ENCODE measurements at places on chromosomes 5 and 9.

GRCh38 chr5:67182301-67182790, 14.3 kb downstream of the CD180 start:
- DNase-seq, result no peak

GRCh38 chr5:102802708-102803458, 47.8 kb downstream of the PAM start:
- no peak for DNase-seq

GRCh38 chr5:5558102-5558501, 135.6 kb downstream of the ICE1 start:
- DNase-seq, result no peak

- DNase-seq, result no peak
Measured at GRCh38 chr5:96657068-96657467, 5.1 kb upstream of the CAST start.

- DNase-seq, result no peak
Measured at GRCh38 chr5:119070578-119070827, 384 bp upstream of the DMXL1 start.

DNA sequence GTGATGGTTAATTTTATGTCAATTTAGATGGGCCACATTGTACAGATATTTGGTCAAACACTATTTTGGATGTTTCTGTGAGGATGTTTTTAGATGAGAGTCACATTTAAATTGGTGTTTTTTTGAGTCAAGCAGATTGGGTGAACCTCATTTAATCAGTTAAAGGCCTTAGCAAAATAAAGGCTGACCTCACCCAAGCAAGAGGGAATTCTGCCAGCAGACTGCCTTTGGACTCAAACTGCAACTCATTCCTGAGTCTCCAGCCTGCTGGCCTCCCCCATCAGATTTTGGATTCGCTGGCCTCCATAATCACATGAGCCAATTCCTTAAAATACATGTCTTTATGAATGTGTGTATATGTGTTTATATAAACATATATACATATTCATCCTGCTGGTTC, 282.7 kb upstream of the POU5F2 start:
- no peak for DNase-seq

GRCh38 chr5:143677403-143677802, 134.6 kb upstream of the HMHB1 start:
- DNase-seq, result no peak

DNA sequence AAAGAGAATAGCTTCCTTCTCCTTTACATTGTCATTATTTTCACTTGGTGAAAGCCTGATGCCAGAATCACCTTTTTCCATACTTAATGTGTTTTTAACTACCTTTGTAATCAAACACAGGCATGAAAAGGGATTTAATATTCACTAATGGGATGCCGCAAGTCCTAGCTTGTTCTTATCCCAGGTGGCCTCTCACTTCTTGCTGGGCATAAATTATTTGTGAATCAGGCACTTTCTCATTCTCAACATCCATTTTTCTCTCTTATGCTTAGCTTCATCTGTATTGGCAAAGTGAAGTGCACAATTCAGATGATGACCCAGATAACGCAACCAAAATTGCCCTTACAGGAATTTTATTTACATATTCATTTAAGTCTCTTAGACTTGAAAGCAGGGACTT, 10.9 kb downstream of the ACTL7B start:
- no peak for DNase-seq

GRCh38 chr9:105539452-105539851, 18.5 kb upstream of the FKTN start:
- DNase-seq, result no peak

DNA sequence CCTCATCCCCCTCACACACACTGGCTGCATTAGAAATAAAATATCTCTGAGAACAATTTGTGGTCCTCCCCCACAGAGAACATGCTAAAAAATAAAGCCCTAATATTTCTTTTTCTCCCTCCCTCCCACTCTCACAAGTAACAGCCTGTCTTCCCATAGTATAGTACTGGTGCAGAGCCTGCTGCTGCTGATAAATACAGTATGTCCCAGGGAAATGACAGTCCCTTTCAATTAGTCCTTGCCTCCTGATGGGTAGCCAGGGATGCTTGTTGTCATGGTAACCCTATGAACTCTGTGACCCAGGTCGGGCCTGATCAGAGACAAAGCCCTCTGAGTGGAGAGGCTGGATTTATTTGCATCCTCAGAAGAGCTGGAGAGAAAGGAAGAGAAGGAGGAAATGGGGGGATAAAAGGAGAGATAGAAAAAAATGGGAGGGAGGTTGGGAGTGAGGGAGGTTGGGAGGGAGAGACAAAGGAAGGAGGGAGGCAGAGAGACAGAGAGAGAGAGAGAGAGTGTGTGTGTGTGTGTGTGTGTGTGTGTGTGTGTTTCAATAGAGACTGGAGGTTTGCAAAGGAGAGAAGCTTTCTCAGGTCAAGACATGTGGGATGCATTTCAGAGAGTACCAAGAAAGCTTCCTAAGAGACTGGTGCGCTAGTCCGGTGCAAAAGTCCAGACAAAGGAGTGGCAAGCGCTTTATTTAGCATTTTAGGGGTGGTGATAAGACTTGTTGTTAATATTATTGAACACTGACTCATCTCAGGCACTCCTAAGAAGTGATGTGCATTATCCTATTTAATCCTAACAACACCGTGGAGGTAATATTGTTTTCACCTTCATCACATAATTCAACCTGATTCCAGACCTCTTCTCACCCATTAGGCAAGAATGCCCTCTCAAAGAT, 260.8 kb downstream of the FAM114A2 start:
- DNase-seq, result no peak

GRCh38 chr5:65721050-65721719, 724 bp downstream of the SGTB start:
- no peak for DNase-seq

DNA sequence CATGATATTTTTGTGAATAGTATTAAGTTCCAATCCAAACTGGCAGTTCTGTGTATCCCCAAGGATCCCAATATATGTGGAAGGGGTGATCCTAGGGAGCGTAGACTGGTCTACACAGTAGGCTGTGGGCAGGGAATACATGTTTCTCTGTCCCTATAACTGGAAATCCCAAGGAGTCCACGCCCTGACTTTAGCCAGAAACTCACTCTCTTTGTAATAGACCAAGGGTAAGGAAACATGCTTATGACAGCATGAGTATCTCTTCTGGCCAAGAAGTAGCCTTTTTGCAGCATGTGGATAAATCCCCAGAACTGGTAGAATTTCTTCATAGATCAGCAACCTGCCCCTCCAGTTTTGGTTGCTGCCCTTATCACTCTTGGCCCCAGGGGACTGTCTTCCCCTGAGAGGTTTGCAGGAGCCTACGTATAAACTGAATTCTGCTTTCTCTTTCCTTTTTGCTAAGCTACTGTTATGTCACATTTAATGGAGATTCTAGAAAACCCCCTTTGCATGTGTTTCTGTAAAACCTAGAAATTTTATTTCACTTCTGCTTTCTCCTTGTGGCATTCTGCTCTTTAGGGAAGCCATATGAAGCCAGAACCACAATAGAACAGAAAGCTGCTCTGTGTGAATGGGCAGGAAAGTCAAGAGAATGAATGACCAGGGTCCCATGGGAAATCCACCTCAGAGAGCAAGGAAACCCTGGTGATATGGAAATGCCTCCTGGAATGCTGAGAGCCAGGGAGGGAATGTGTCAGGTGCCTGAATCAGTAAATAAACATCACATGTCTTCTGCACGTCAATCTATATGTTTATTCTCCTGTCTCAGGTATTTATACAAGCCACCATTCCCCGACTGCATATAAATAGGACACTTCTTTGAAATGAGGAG, 3.5 kb downstream of the IFNA2 start:
- no peak for DNase-seq

DNA sequence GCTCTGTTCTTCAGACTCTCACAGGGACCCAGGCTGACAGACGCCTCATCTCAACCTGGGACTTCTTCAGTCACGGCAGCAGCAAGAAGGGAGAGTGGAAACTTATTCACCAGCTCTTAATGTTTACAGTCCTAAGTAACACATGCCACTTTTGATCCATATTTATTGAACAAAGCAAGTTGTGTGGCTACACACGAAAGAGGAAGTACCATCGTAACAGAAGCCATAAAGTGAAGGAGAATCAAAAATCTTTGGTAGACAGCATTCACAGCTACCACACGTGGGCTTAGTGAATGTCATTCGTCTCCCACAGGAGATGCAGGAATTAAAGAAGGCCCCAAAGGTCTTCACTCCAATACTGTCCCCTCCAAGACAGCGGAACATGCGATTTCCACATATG, 582.6 kb downstream of the CETN3 start:
- DNase-seq, result no peak

GRCh38 chr9:109238125-109238524, 71.1 kb upstream of the FRRS1L start:
- DNase-seq, result no peak

DNA sequence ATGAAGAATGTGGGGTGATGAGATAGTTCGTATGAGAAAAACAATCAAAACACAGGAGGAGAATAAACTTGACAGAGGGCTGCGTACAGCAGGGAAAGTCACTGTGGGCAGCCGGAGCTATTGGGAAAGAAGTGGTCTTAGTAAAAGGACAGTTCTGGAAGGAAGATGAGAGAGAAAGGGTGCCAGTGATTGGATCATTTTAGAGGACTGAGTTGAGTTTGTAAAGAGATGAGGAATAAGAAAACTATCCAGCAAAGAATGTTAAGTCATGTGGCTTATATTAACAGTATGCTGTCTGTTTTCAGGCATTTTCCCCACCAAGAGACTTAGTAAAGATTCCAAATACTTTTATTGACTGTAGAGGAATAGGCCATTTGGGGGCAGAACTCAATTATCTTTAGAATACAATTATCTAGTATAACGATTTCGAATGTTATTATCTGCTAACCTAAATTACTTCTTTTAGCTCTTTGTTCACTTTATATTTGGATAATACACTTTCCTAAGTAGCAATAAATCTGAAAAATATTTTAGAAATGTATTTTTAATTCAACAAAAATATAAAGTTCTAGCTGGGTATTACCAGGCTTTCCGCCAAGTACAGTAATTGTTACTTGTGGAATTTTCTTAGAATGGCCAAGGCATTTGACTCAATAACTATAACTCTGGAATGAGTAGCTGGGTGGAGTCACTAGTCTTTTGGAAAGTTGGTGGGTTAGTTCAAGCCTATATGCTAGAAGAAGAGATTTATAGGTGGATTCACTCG, 15.5 kb upstream of the LOX start:
- no peak for DNase-seq

- DNase-seq, result no peak
Measured at GRCh38 chr5:1020452-1020961, 11.9 kb downstream of the NKD2 start.

DNA sequence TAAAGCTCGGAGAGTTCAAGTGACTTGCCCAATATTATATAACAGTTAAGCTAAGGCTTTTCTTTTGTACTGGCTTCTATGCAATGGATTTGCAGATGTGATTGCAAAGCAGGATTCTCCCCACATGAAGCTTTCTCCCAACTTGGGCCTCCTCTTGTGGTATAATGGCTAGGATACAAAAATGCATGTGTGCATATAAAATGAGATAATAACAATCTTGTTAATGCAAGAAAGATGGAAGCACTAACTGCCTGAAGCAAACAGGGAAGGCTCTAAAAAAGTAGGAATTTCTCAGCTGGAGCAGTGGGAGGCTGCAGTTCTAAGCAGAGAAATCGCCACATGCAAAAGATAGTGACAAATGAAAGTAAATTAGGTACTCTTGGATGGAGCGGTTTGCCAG, 444.2 kb upstream of the RIOK2 start:
- no peak for DNase-seq

DNA sequence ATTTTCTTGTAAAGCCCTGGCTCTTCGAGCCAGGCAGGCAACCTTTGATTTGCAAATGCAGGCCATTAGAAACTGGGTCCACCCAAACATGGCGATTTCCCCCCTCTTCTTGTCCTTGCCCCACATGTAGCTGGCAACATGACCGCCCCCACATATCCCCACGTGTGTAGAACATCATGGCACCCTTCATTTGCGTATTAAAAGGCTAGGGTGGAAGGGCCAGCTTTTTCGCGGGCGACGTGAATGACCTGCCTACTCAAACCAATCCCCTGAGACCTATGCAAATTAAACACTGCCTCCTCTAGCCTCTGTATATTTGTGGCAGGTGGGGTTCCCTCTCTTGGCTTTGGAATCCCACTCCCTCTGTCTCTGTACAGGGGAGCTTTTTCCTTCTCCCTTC, 107.0 kb upstream of the CLINT1 start:
- no peak for DNase-seq

GRCh38 chr9:126788046-126788445, 16.8 kb upstream of the ZBTB43 start:
- DNase-seq, result no peak

DNA sequence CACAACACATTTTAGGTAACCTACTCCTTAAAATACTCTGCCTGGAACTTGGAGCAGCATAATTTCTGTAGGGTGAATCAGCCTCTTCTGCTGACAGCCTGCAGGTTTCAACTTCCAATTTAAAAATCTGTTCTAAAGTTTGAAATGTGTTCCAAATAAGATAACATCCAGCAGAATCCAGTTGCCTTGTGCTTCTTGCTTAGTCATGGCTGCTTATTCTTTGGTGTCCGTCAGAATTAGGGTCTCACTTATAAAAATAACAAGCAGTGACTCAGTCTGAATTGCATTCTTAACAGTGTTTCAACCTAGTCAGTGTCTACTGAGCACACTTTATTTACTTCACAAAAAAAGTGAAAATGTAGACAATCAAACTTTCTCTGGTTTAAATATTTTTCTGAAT, 3.7 kb downstream of the CDH6 start:
- DNase-seq, result no peak

GRCh38 chr5:74422671-74423070, 217.9 kb downstream of the ENC1 start:
- no peak for DNase-seq

GRCh38 chr5:157778121-157778805, 34.8 kb downstream of the LSM11 start:
- no peak for DNase-seq

DNA sequence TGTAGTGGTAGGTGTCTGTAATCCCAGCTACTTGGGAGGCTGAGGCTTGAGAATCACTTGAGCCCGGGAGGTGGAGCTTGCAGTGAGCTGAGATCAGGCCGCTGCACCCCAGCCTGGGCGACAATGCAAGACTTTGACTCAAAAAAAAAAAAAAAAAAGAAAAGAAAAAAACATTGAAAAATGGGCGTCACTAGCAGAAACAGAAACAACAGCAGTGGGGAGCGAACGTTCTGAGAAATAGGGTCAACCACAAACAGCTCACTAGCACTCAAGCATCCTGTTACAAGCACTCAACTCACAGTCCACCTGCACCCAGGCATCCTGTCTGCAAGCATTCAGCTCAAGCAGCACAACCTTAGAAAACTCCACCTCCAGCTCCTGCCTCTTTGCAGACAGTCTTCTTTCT, 17.2 kb downstream of the TRIM14 start:
- peak; percentile 88 for DNase-seq

DNA sequence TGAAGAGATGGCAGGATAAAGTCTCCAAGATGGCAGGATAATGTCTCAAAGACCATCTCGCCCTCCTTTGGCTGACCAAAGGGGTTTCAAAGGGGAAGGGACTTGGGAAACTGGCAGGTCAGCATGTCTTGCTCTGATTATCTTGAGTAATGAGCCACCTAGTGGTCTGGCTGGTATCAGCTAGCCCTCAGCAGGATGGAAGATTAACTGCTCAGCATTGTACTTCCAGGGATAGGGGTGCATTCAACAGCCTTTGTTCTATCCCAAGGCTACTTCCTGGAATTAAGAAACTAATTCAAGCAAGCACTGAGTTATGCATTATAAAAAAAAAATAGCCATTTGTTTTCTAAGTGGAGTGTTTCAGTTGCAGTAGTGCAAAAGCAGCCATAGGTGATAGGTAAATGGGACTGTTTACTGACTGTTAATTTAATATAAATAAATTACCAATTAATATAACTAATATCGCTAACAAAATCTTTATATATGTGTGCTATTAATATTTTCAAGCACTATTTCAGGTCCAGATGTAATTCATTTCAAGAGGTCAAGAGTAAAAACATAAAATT, 555.5 kb downstream of the CDH9 start:
- DNase-seq, result no peak
